ENCODE measurements at places on chromosomes 11 and 22. TPM values are rescaled to one million over a fixed set of nuclear protein-coding genes. Genes with fewer than 3 reads are reported as not detected.

The SMIM35 gene
- not detected for total RNA-seq

The CCDC73 gene
- total RNA-seq: not detected

GRCh38 chr11:93528252-93528651 is 14.9 kb downstream of the SMCO4 start:
- no peak for DNase-seq
- H3K4me3 ChIP-seq: no peak overlapping the region
- no peaks in the 10 kb centered on the region for H3K27me3 ChIP-seq
- H3K4me1 ChIP-seq: peaks cover 16% of the 10 kb centered on the region

- H3K36me3 ChIP-seq: peaks cover 9% of the 10 kb centered on the region
- no peak for DNase-seq
- peak overlapping the region; percentile 34 for H3K27ac ChIP-seq
- peaks cover 18% of the 10 kb centered on the region for H3K4me1 ChIP-seq
Measured at GRCh38 chr22:21779444-21779843, 43.9 kb upstream of the YPEL1 start.

DNA sequence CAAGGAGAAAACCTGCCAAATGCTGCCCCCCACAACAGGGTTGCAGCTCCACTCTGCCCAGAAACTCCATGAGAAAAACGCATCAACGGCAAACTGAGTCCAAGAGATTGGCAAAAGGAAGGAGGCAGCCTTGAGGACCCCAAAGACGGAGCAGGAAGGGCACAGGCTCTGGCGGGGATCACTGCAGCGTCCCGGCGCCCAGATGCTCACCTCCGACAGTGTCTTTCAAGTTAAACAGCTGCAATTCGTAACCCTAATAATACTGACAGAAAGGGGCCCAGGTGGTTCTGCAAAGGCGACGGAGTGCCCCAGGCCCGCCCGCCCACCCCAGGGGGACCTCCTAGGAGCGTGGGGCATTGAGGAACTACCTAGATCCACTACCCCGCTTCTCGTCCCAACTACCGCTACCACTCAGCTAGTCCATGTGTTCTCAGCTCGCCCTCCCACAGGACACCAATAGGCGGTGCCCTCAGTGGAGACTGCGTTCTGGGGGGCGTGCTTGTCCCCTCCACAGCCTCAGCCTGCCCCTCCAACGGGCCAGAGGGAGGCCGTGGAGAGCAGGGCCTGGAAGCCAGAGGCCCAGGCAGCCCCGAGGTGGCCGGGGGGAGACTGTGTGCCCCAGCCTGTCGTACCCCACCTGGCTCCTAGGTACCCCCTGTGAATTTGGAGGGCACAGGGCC is 127.4 kb downstream of the PHF21B start:
- no peaks in the 10 kb centered on the region for H3K4me1 ChIP-seq
- no peak overlapping the region for H3K4me3 ChIP-seq
- no peak for DNase-seq
- H3K36me3 ChIP-seq: no peaks in the 10 kb centered on the region

GRCh38 chr11:36150986-36151385 is 138.2 kb downstream of the COMMD9 start:
- H3K27ac ChIP-seq: no peak overlapping the region
- no peaks in the 10 kb centered on the region for H3K27me3 ChIP-seq
- H3K4me3 ChIP-seq: no peak overlapping the region
- H3K36me3 ChIP-seq: no peaks in the 10 kb centered on the region

GRCh38 chr11:110747531-110747930 is 35.3 kb upstream of the ARHGAP20 start:
- H3K27me3 ChIP-seq: no peaks in the 10 kb centered on the region
- no peak for DNase-seq
- no peak overlapping the region for H3K27ac ChIP-seq
- H3K36me3 ChIP-seq: no peaks in the 10 kb centered on the region
- H3K4me1 ChIP-seq: no peaks in the 10 kb centered on the region

GRCh38 chr22:46179748-46180147 is 29.4 kb downstream of the PPARA start:
- H3K4me3 ChIP-seq: no peak overlapping the region
- DNase-seq: no peak
- H3K27me3 ChIP-seq: no peaks in the 10 kb centered on the region

The MUC2 gene
- total RNA-seq: not detected

DNA sequence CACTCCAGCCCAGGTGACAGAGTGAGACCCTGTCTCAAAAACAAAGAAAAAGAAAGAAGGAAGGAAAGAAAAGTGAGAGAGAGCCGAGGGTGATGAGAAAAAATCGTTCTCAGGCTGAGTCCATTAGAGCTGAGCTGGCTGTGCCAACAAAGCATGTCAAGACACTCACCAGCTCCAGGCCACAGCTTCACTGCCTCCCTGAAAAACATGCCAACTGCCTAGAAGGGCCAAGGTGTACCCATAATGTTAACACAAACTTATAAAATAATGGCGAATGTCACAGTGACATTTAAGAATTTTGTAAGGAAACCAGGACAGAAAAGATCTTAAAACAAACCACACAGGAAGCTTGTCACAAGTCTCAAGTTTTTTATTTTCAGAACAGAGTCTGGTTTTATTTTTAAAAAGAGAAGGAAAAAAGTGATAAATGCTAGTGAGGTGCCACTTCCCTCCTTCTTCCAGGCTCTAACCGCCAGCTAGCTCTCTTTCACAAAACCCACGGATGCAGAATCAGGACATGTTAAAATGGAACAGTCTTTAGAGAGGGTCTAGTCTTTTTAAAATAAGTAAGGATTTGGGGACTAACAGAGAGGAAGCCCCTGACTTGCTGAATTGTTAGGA is 5.1 kb downstream of the TMEM121B start:
- H3K27me3 ChIP-seq: peaks cover 6% of the 10 kb centered on the region
- no peak overlapping the region for H3K4me3 ChIP-seq
- no peak for DNase-seq
- no peak overlapping the region for H3K27ac ChIP-seq
- no peaks in the 10 kb centered on the region for H3K4me1 ChIP-seq

DNA sequence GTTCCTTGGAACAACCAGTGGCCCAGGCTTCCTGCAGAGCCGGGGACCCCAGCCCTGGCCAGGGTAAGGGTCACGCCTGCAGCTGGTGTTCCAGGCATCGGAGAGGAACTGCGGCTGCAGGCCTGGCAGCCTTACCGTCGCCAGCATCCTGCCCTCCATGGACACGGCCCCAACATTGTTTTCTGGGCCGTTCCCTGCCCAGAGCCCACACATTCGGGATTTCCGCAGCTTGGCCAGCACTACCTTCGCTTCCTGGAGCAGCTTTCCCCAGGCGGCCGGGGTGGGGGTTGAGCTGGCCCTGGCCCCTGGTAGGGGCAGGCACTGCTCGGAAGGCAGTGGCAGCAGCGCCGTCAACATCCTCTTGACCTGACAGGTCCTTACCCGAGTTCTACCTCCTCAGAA is 17.7 kb downstream of the TXN2 start:
- H3K27me3 ChIP-seq: no peaks in the 10 kb centered on the region
- no peak for DNase-seq
- peaks cover 57% of the 10 kb centered on the region for H3K4me1 ChIP-seq
- no peaks in the 10 kb centered on the region for H3K36me3 ChIP-seq
- H3K4me3 ChIP-seq: no peak overlapping the region
- no peak overlapping the region for H3K27ac ChIP-seq

DNA sequence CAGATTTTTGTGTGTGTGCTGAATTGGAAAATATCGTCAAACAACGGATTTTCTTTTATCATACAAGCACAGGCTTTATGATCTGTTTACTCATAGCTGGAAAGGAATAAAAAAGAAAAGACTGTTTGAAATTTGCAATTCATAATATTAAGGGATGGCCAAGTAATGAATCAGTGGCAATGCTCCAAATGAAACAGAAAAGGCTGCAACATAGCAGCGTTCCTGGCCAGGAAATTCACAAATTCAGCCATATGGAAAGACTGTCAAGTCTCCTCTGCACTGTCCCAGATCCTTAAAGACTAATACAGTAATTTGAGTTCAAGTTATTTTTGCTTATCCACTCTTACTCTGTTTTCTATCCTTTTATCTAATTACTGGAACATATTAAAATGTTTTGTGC is 98.2 kb downstream of the MSANTD4 start:
- no peaks in the 10 kb centered on the region for H3K4me1 ChIP-seq
- DNase-seq: peak; percentile 68

The OR52H1 gene
- not detected for total RNA-seq

The MYEOV gene
- total RNA-seq: not detected

DNA sequence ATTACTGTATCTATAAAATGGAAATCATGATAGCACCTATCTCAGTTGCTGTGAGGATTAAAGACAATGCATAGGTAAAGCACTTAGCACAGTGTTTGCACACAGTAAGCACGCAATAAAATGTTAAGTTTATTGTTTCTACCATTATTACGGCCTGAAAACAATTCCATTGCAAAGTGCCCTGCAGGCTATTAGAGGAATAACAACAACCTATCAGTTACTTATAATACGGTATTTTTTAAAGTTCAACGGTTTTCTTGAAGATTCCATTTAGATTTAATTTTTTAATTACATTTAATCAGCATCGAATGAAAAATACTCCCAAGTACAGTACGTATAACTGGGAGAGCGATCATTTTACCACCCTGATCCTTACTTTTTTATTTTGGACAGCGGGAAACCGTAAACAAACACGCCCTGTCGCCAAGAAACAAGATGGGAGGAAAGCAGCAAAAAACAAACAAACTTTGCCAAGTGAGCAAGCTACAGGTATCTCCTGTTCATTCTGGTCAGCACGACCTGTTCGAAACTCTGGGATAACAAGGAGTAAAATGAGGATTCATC is 893 bp downstream of the SLC36A4 start:
- no peaks in the 10 kb centered on the region for H3K27me3 ChIP-seq
- no peaks in the 10 kb centered on the region for H3K4me1 ChIP-seq
- peak overlapping the region; percentile 98 for H3K4me3 ChIP-seq
- no peak for DNase-seq
- no peaks in the 10 kb centered on the region for H3K36me3 ChIP-seq

- DNase-seq: no peak
- H3K27ac ChIP-seq: no peak within 1 kb of the TSS
- peaks cover 71% of the 10 kb centered on the region for H3K27me3 ChIP-seq
Measured at GRCh38 chr22:38455076-38455529, at the start of gene KCNJ4. Gene KCNJ4, minus strand, starts transcription at chr22:38455199. Its CDS starts 27,067 bp downstream, at chr22:38428132.

- H3K4me1 ChIP-seq: no peaks in the 10 kb centered on the region
- no peak for DNase-seq
- H3K36me3 ChIP-seq: no peaks in the 10 kb centered on the region
- H3K27ac ChIP-seq: no peak overlapping the region
- no peak overlapping the region for H3K4me3 ChIP-seq
- no peaks in the 10 kb centered on the region for H3K27me3 ChIP-seq
Measured at GRCh38 chr22:48320683-48321451, 1506.8 kb downstream of the BRD1 start.

DNA sequence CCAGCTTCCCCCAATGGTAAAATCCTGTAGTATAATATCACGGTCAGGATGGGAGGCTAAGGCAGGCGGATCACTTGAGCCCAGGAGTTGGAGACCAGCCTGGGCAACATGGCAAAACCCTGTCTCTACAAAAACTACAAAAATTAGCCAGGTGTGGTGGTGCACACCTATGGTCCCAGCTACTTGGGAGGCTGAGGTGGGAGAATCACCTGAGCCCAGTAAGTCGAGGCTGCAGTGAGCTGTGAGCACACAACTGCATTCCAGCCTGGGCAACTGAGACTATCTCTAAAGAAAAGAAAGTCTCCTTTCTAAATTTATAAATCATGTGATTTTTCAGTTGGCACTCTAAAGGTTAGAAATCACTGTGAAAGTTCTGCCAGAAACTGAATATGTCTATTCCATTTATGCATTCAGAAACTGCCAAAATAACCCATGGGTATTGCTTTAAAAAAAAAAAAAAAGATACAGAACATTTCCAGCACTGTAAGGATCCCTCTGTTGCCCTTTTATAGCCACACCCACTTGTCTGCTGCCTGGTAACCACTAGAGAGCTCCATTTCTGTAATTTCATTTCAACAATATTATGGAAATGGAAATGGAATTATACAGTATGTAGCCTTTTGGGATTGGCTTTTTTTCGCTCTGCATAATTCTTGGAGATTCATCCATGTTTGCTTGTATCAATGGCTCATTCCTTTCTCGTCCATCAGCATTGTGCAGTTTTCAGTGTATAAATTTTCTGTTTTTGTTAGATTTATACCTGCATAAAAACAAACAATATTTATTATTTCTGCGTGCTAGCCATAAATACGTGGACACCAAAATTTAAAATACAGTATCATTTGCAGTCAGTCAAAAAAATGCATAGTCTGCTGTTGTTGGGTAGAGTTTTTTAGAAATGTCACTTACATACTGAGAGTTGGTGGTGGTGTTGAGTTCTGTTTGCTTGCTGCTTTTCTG is 9.4 kb downstream of the CDC45 start:
- no peak overlapping the region for H3K27ac ChIP-seq
- H3K27me3 ChIP-seq: no peaks in the 10 kb centered on the region

GRCh38 chr11:65918211-65919140 is at the start of gene C11orf68:
Gene C11orf68, minus strand, starts transcription at chr11:65919062. Its CDS starts 31 bp downstream, at chr11:65919031.
- H3K27me3 ChIP-seq: no peaks in the 10 kb centered on the region
- peak within 1 kb of the TSS; percentile 87 for H3K4me3 ChIP-seq
- peaks cover 54% of the 10 kb centered on the region for H3K4me1 ChIP-seq
- DNase-seq: no peak
- H3K36me3 ChIP-seq: peaks cover 17% of the 10 kb centered on the region
- peak within 1 kb of the TSS; percentile 97 for H3K27ac ChIP-seq

The OR5M10 gene
- not detected for total RNA-seq

The APOA5 gene
- not detected for total RNA-seq

DNA sequence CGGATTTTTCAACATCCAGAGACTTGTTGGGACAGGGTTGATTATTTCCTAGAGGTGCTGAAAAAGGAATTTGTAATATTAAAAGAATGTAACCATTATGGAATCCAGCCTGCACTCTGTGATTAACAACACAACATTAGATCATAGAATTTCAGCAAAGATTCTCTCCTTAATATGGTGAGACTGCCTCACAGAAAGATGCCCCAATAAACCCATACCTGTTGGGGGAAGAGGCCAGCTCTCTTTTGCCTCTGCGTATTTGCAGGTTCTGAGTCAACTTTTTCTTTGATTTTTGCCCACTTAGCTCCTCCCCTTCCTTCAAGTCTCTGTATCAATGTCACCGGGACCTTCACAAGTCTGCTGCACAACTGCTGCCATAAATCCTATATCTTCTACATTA is 12.4 kb upstream of the MTMR3 start:
- no peak overlapping the region for H3K4me3 ChIP-seq
- no peaks in the 10 kb centered on the region for H3K27me3 ChIP-seq
- no peaks in the 10 kb centered on the region for H3K36me3 ChIP-seq
- DNase-seq: peak; percentile 32
- no peaks in the 10 kb centered on the region for H3K4me1 ChIP-seq

The MOB2 gene
- 28.9 TPM for total RNA-seq

GRCh38 chr11:99548264-99548663 is 527.5 kb downstream of the CNTN5 start:
- no peaks in the 10 kb centered on the region for H3K4me1 ChIP-seq
- no peaks in the 10 kb centered on the region for H3K27me3 ChIP-seq
- no peaks in the 10 kb centered on the region for H3K36me3 ChIP-seq
- no peak for DNase-seq

GRCh38 chr11:34124885-34125668 is 19.6 kb downstream of the NAT10 start:
- H3K27me3 ChIP-seq: no peaks in the 10 kb centered on the region
- H3K4me3 ChIP-seq: no peak overlapping the region
- H3K27ac ChIP-seq: no peak overlapping the region

The KCNJ1 gene
- 0.14 TPM for total RNA-seq
